ENCODE measurements at places on chromosomes 11 and 22. TPM values are rescaled to one million over a fixed set of nuclear protein-coding genes. Genes with fewer than 3 reads are reported as not detected.
A peak's percentile ranks its signal among the peaks of the same experiment; 100 is the strongest.

OTOG gene
- not detected for total RNA-seq

DNA sequence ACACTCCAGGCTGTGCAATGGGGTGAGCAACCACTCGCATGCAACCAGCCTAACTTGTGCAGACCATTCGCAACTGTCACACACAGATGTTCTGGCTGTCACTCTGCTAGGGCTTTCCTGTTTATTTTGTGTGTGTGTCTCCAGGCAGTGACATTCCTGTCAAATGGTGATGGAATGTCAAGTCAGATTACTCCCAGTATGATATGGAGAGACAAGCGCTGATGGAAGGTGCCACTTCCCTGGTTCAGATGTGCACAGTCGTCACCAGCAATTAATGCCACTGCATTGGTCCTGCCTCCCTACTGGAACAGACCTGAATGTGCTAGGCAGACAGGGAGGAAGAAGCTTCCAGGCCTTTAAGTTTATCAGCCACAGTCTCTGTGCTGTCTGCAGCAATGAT is 442.4 kb upstream of the ISX start:
- H3K4me3 ChIP-seq, result no peak overlapping the region
- H3K27me3 ChIP-seq, result no peaks in the 10 kb centered on the region

P2RY2 gene
- not detected for total RNA-seq

SCN4B gene
- total RNA-seq, result 0.08 TPM

DNA sequence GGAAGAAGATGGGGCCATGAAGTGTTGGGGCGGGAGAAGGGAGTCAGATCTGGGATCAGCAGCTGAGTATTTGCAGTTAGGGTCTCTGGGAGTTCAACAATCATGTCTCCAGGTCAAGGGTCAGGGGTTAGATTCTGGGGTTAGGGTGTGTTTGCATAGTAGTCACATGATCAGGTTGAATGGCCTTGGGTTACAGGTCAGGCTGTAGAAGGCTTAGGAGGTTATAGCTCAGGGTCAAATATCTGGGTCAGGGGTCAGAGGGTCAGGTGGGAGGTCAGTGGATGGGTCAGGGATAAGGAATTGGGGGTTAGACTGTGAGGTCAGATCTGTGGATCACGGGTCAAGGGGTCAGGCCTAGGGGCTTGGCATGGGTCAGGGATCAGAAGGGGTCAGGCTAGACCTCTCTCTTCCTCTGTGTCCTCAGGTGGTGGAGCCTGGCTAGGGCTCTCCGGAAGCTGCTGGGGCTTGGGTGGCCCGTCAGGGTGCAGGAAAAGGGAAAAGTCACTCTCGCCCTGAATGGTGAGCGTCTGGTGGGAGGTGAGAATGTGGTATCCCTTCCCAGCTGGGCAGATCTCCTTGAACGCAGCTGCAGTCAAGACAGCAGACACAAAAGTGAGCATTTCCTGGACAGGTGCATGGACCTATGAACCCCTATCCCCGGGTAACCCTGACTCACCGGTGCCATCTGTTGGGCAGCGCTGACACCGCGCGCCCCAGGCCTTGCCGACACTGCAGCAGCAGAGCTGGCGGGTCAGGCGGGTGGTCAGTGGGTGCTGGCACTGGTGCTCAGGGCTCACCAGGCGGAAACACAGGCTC is 6.4 kb downstream of the LTBP3 start:
- no peak for DNase-seq
- H3K4me3 ChIP-seq, result no peak overlapping the region
- peaks cover 40% of the 10 kb centered on the region for H3K36me3 ChIP-seq
- H3K27ac ChIP-seq, result no peak overlapping the region

- peaks cover 1% of the 10 kb centered on the region for H3K27me3 ChIP-seq
- peak overlapping the region; percentile 75 for H3K27ac ChIP-seq
- peaks cover 18% of the 10 kb centered on the region for H3K4me1 ChIP-seq
- DNase-seq, result no peak
Measured at GRCh38 chr11:74492084-74492483, 1.4 kb downstream of the LIPT2 start.

- H3K4me3 ChIP-seq, result no peak overlapping the region
- H3K36me3 ChIP-seq, result no peaks in the 10 kb centered on the region
- DNase-seq, result no peak
- H3K4me1 ChIP-seq, result no peaks in the 10 kb centered on the region
- no peaks in the 10 kb centered on the region for H3K27me3 ChIP-seq
Measured at GRCh38 chr22:33829546-33830280, 90.6 kb downstream of the LARGE1 start.

DNA sequence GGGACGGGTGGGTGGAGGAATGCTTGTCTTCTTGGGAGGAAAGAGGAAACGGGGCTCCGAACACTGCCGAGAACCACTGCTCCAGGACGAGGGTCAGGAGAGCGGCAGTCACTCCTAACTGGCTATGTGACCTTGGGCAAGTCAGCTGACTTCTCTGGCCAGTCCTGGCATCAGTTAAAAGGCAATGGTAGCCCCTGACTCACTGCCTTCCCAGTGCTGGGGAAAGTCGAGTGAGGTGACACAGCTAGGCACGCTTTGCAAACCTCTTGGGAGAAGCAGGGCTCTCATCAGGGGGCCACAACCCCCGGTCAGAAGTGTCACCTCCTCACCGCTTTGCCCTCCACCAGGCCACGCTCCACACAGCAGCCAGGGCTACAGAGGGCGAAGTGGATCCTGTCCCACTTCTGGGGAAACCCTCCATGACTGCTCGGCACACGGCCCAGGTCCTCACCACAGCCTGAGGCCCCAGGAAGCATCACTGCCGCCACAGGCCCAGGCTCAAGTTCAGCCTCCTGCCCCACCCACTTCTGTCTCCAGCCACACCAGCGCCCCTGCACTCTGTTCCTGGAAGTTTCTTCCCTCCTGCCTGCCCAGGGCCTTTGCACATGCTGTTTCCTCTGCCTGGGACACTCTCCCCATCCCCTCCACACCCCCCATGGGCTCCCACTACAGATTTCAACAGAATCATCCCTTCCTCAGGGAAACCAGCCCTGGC is 16.3 kb downstream of the IL2RB start:
- H3K4me3 ChIP-seq, result no peak overlapping the region
- H3K4me1 ChIP-seq, result peaks cover under 1% of the 10 kb centered on the region
- no peak for DNase-seq
- H3K27ac ChIP-seq, result no peak overlapping the region
- peaks cover 45% of the 10 kb centered on the region for H3K27me3 ChIP-seq

DNA sequence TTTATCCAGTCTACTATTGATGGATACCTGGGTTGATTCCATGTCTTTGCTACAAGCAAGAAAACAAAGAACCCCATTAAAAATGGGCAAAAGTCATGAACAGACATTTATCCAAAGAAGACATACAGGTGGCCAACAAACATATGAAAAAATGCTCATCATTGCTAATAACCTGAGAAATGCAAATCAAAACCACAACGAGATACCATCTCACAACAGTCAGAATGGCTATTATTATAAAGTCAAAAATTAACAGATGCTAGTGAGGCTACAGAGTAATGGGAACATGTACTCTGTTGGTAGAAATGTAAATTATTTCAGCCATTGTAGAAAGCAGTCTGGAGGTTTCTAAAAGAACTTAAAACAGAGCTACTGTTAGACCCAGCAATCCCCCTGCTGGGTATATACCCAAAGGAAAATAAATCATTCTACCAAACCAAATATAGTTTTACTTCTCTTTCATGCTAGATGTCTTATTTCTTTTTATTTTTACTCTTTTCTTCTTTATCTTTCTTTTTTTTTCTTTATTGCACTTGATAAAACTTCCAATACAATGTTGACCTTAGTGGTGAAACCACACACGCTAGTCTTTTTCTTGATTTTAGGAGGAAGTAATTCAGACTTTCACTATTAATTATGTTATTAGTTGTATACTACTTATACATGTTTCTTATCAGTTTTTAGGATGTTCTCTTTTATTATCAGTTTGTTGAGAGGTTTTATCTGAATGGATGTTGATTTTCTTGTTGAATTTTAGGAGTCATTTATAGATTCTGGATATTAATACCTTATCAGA is 14.3 kb downstream of the TRIM22 start:
- DNase-seq, result no peak
- H3K27ac ChIP-seq, result no peak overlapping the region
- no peak overlapping the region for H3K4me3 ChIP-seq

KCNK4 gene
- not detected for total RNA-seq

DNA sequence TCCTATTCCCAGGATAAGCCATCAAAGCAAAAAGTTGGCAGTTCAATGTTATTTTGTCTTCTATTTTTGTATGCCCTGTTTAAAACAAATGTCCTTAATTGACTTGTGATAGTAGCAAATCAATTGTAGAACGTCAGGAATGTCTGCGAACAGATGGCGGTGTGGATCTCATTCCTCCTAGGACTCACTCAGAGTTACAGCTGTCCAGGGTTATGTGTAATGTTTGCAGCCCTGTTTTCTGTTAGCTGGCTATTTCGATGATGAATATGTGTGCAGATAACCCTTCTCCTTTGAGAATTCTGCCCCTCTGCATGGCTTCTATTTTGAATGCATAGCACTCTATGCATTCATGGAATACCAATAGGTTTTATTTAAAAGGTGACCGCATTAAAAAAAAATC is 1248.0 kb upstream of the CNTN5 start:
- H3K4me1 ChIP-seq, result peaks cover 6% of the 10 kb centered on the region
- DNase-seq, result no peak
- H3K4me3 ChIP-seq, result peak overlapping the region; percentile 29

DNA sequence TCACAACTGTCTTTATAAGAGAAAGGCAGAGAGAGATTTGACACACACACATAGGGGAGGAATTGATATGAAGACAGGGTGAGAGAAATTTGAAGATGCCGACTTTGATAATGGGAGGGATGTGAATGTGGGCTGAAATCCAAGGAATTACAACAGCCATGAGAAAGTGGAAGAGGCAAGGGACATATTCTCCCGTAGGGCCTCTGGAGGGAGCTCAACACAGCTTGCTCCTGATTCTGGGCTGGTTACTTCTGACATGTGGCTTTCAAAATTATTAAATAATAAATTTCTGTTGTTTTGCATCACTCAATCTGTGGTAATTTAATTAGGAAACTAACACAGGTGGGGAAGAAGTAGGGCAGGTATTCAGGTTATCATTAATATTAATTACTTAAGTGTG is 282.9 kb downstream of the LUZP2 start:
- no peak for DNase-seq
- H3K4me3 ChIP-seq, result no peak overlapping the region
- H3K36me3 ChIP-seq, result no peaks in the 10 kb centered on the region
- H3K4me1 ChIP-seq, result no peaks in the 10 kb centered on the region
- no peaks in the 10 kb centered on the region for H3K27me3 ChIP-seq

DNA sequence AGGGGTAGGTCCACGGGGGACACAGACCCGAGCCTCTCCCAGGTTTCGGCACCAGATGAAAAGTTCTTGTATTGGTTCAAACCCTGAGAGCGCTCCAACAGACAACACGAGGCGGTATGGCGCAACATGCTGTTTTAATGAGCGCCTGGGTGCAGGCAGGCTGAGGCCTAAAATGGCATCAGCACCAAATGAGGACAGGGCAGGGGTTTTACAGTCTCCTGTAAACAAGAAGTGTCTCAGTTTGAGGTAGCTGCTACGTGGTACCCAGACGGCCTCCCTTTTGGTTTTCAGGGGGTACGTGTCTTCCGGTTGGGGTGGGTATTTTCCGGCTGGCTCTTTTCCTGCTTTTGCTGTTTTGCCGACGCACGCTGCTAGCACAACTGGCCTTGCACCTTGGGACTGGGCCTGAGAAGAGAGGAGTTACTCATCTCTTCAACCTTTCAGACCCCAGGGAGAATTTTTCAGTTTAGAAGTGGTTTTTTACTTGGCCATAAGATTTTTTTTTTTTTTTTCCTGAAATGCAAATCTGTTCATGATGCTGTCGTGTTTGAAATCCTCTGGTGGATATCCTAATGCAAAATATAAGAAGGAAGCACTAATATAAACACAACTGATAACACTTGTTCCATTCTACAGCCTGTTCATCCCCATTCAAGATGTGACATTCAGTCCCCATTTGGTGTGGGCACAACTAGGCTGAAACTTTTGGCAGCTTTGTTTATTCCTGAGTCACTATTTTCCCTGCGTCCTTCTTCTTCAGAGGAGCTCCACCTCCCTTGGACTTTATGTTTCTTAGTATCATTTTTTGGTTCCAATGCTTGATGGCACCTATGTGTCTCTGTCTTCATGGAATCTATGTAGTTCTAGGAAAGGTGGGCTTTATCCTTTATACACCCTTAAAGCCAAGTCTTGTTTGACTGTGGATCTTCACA is 6.5 kb downstream of the PPFIBP2 start:
- H3K27ac ChIP-seq, result no peak overlapping the region
- H3K27me3 ChIP-seq, result peaks cover 22% of the 10 kb centered on the region
- no peaks in the 10 kb centered on the region for H3K4me1 ChIP-seq
- no peak for DNase-seq
- no peaks in the 10 kb centered on the region for H3K36me3 ChIP-seq
- no peak overlapping the region for H3K4me3 ChIP-seq

- H3K36me3 ChIP-seq, result peaks cover 33% of the 10 kb centered on the region
- no peak overlapping the region for H3K27ac ChIP-seq
- H3K4me1 ChIP-seq, result peaks cover 19% of the 10 kb centered on the region
Measured at GRCh38 chr22:41354979-41355378, 26.8 kb upstream of the TEF start.

DNA sequence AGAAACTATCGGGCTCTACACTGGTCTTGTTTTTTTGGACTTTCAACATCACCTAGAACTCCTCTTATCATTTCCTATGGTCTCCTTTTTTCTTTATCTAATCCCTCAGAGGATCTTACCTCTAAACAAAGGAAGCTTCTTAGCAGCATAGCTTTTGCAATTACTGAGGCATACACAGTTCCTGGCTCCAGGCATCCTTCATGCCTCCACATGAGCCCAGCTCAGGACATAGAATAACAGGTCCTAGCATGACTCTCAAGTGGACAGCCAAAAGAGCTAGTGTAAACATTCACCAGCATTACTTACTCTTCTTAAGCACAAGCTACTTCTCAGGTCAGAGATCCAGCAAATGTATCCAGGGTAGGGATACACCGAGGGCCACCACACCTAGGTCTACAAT is 17.1 kb downstream of the CFAP300 start:
- H3K36me3 ChIP-seq, result no peaks in the 10 kb centered on the region
- no peak overlapping the region for H3K27ac ChIP-seq
- no peak overlapping the region for H3K4me3 ChIP-seq

LRRC10B gene
- total RNA-seq, result not detected

DNA sequence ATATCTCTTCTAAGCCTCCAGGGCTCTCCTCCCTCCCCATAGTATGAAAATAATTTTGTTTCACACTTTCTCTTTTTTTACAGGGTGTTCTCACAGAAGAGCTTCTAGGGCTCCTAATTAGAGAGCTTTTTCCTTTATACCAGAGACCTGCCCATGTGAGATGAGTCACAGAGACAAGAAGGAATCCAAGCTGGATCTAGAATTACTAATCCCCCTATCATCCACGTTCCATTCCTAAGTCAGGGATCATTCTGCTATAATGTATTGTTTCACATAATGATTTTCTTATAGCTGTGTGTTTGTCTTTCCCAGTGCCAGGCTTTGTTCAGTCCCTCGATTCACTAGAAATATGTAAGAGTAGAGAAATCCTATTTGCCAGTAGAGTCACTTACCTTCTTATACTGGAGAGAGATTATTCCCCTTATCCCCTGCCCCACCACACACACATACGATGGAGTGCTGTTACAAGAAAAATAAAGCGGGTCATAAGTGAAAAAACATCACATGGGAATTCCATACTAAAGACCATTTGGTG is 778.3 kb upstream of the LRRC4C start:
- peak overlapping the region; percentile 83 for H3K27ac ChIP-seq
- no peak overlapping the region for H3K4me3 ChIP-seq
- peak; percentile 87 for DNase-seq
- H3K36me3 ChIP-seq, result no peaks in the 10 kb centered on the region

Measured in HFFc6 (cell line).